D341Med (cell line): ENCODE measurements at places on chromosomes 1 and 21.

GRCh38 chr1:11045428-11046269 lies 1.4 kb downstream of the MASP2 start:
- DNase-seq: no peak

- DNase-seq: no peak
Observed at GRCh38 chr1:191582169-191582568, 576.1 kb upstream of the RGS18 start.

- peak; percentile 10 for DNase-seq
Observed at GRCh38 chr1:29648798-29649188, 412.5 kb downstream of the PTPRU start.

- no peak for DNase-seq
Observed at GRCh38 chr1:229344139-229344538, 1.3 kb upstream of the CCSAP start.
